Motor neuron (in vitro differentiated cells): ENCODE measurements at places on chromosomes 1 and 21. TPM values are rescaled to one million over a fixed set of nuclear protein-coding genes. Genes with fewer than 3 reads are reported as not detected.
A peak's percentile ranks its signal among the peaks of the same experiment; 100 is the strongest.

GRCh38 chr1:108357802-108358201, 92.3 kb upstream of the NBPF6 start:
- no peak for ATAC-seq

- ATAC-seq: no peak
Measured at GRCh38 chr21:36465478-36465877, 14.4 kb downstream of the CLDN14 start.

GRCh38 chr1:185534801-185535200, 199.4 kb upstream of the HMCN1 start:
- no peak for ATAC-seq

DNA sequence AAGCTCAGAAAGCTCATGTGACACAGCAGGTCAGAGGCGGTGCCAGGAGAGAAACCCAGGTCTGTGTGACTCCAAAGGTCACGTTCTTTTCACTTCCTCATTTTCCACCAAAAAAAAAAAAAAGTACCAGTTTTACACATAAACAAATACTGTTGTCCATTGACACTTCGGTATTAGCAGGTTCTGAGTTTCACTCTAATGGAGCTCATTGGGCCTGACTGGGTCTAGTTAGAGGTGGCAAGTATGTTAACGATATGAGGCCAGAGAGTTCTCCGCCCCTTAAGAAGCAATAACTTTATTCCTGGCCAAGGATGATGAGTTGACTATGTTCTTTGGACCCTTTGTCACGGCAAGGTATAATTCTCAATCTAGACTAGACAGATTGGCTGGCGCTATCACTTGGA, 30.0 kb upstream of the SDE2 start:
- no peak for ATAC-seq

DNA sequence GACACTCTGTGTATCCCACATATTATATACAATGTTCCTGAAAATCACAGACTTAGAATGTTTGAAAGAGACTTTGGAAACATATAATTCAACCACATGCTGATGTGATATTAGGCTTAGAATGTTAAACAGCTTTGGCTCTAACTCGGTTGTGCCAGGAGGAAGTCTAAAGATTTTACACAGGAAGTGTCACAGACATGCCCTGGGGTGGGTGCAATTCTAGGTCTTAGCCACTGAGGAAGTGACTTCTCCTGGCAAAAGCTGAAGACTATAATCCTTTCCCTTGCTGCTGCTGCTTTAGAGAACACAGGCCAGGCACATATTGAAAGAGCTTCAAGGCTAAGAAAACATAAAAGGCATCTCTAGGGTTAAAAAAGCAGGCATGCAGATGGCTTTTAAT, 51.0 kb downstream of the RPL5 start:
- ATAC-seq: no peak

DNA sequence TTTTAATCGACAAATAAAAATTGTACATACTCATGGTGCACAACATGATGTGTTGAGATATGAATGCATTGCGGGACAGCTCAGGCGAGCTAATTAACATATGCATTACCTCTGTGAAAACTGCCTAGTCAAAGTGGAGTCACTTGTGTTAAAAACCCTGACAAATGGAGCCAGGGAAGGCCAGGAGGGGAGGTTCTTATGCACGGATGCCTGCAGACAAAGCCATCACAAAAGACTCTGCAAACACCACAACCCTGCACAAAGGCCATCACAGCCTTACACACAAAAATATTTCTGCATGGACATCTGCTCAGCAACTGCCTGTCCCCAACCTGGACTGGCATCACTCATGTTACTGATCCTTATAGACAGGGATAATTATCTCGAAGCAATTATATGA, 204.4 kb upstream of the AJAP1 start:
- ATAC-seq: no peak

- no peak for ATAC-seq
Measured at GRCh38 chr1:174974711-174975119, 25.0 kb upstream of the CACYBP start.

DNA sequence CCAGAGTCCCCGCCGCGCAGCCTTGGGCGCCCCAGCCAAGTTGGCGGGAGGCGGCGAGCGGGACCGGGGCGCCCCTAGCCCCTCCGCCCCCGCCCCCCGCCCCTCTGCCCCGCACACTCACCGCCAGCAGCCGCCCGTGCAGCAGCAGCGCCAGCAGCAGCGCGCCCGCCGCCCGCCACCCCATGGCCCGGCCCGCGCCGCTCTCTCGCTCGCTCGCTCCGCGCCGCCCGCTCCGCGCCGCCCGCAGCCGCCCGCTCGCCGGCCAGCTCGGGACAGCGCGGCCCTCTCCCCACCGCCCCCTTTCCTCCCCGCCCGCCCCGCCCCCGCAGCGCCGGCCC, at the start of gene HSPG2:
Gene HSPG2 (minus strand): TSS at position 277 of the 338 bp plus-strand sequence. CDS start 93 bp downstream, at position 184.
- ATAC-seq: peak; percentile 34

DNA sequence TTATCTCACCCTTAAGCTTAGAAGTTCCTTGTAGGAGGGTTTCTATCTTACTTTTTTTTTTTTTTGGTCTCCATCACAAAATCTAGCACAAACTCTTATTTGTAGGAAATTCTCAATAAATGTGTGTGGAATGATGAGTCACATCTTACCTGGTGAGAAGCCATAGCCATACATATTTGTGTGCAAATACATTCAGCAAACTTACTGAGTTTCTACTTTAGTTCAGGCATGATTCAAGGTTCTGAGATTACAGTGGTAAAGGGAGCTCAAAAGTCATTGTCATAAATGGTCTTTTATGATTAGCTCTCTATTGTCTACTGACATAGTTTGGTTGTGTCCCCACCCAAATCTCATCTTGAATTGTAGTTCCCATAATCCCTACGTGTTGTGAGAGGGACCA, 193.1 kb upstream of the UBE2U start:
- no peak for ATAC-seq

GRCh38 chr21:43295066-43295958, 126.5 kb downstream of the CRYAA start:
- ATAC-seq: no peak

GRCh38 chr21:33640697-33641351, 717 bp downstream of the CRYZL1 start:
- no peak for ATAC-seq

DNA sequence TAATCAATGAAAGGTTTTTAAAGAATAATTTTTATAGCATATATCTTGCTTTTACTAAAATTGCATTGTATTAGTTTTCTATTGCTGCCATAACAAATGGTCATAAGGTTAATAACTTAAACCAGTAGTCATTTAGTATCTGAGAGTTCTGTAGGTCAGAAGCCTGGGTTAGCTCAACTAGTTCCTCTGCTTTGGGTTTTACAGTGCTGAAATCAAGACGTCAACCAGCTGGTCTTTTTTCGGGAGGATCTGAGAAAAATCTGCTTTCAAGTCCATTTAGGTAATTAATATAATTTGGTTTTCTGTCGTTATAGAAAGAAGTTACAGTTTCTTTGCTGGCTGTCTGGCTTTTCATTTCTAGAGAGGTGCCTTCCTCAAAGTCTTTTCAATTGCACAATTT, 577.7 kb downstream of the MRPL39 start:
- ATAC-seq: no peak

DNA sequence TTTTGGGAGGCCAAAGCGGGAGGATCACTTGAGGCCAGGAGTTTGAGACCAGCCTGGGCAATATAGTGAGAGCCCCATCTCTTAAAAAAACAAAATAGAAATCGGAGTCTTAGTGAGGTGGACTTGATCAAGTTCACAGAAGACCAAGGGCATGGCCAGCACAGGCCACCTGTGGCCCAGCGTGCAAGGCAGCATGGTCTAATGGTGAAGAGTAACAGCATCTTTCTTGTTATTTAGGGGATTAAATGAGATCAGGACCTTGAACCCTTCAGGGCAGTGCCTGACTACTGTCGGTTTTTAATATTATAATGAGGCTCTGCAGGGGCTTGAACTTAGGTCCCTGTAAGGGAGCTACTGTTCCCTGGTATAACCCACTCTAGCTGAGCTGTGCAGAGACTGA, 38.5 kb downstream of the EIF2D start:
- no peak for ATAC-seq

- no peak for ATAC-seq
Measured at GRCh38 chr1:109807402-109807801, 43.7 kb upstream of the EPS8L3 start.

The UQCRHL gene
- 6.3 TPM in 2 replicates for total RNA-seq

The MGST3 gene
- total RNA-seq: 279 and 282 TPM in 2 replicates

The C4BPA gene
- not detected in 2 replicates for total RNA-seq
